ENCODE measurements at places on chromosomes 1 and 21.

GRCh38 chr1:176479971-176480370 lies 17.0 kb downstream of the PAPPA2 start:
- DNase-seq, result no peak

GRCh38 chr1:231351816-231352215 lies 13.7 kb downstream of the SPRTN start:
- DNase-seq, result no peak

GRCh38 chr1:174519844-174520243 lies 72.1 kb downstream of the GPR52 start:
- DNase-seq, result no peak

DNA sequence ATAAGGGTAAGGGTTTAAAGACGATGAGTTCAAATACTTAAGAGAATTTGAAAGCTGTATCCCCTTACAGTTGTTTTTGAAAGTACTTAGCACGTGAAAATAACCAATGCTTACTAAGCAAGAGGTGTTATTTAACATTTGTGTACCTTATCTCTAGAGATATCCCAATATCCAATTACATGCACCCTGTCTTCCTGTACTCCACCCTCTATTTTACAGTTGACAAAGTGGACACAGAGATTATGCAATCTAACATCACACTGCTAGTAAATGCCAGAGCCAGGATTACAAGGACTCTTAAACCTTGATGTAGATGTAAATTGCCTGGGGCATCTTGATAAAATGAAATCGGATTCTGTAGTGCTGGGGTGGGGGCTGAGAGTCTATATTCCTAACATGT lies 72.0 kb downstream of the GDAP2 start:
- DNase-seq, result no peak

- no peak for DNase-seq
These were observed 104.5 kb upstream of the AJAP1 start for GRCh38 chr1:4549930-4550329.
